Hypothalamus (tissue), 51 donors: ENCODE measurements at places on chromosomes 7 and 10.
A peak's percentile ranks its signal among the peaks of the same experiment; 100 is the strongest.

DNA sequence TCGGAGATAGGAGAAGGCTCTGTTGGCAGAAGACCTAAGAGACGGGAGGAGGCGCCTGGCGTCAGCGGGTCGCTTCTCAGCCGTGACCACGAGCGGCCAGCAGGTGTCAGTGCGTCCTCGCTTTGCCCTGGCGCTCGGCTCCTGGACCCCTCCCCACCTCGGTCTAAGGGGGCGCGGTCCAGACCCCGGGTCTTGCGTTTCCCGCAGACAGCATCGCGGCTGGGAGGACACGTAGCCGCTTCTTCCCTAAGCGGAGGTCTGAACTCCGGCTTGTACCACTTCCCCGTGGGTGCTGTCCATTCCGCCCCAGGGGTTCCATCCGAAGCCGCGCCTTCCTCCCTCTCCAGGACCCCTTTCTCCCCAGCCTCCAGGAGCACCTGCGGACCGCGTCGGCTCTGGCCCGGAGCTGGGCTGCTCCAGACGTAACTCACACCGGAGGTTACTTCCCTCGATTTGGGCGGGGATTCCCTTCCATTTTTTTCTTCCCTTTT is 593 bp upstream of the ADRA2A start:
- DNase-seq = peak; percentile 29

DNA sequence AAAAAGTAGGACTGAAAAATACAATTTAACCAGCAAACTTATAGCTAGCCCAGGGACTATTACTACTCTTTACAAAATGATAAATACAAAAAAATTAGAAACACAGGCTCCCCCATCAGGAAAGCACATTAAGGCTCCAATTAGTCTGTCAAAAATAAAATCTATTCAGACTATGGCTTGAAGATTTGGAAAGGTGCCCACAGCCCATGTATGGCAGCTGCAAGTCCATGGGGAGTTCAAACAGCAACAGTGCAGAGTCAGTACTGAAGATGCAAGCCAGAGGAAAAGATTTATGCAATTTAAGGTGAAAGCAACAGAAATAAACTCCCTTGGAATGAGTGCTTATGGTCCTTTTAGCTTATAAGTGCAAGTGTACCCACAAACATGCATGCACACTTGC is 29.7 kb downstream of the IMMP2L start:
- DNase-seq = no peak

GRCh38 chr7:54260941-54261371 is 281.2 kb upstream of the VSTM2A start:
- DNase-seq = no peak

- no peak for DNase-seq
Measured at GRCh38 chr7:111730476-111731300, 168.4 kb upstream of the IMMP2L start.

DNA sequence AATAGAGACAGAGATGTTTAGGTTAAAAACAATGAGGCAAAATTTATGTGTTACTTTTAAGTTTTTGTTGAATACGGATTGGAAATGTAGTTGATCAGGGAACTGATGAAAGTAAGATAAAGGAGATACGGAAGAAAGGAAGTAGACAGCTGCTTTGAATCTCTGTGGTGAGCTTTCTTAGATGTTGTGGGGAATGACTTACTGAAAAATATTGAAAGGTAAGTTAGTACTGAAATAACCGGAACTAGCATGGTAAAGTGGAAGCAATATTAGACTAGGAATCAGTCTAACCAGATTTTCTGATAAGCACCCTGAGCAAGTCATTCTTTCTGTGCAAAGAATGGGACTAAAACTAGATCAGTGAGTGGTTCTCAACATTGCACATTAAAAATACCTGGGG is 34.8 kb downstream of the LUC7L2 start:
- no peak for DNase-seq
